Activated gamma-delta T cell treated with Interleukin-2 at 50 U/mL for 16 hours (primary cell): ENCODE measurements at places on chromosomes 6 and 20.

DNA sequence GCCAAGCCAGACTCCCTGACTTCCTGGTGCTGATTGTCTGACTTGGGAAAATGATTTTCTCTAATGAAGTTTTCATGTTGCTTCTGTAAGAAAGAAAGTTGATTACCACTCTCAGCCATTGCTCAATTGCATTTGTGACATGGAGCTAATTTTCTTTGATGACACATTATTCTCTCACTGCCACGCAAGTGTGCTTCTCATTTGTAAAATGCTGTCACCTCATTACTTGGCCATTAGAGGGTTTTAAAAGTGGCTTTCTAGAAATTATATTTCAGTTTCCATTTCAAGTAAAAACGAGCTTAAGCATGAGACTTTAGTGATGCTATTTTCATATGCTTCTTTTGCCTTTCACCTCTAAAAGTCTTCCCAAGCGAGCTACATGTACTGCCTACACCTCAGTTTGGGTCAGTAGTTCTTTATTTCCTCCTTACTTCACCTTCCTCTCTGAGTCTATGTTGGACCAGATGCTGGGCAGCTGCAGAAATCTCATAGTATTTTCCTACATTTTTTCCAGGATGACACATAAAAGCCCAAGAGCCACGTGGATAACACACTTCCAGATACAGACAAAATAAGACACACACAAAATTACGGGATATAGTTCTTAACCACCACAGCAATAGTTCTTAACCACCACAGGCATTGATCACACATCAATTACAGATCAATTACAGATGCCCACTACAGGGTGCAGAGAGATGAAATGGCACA is 6.3 kb upstream of the FAM210B start:
- no peak for DNase-seq

GRCh38 chr6:89282749-89283148 is 32.4 kb downstream of the GABRR2 start:
- DNase-seq: no peak

DNA sequence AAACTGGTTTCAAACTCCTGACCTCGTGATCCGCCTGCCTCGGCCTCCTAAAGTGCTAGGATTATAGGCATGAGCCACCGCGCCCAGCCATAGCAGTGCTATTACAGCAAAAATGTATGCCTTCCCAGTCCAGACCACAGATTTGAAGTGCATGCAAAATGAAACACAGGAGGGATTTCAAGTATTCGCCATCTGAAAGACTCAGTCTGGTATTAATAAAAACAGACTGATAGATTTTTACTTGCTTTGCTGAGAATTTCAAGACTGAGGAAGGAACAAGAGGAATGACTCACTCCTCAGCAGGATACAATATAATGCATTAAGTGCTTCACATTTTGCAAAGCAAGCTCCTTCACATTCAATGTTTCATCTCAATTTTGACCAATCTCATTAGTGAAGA is 134.9 kb downstream of the TMEM200A start:
- DNase-seq: no peak

DNA sequence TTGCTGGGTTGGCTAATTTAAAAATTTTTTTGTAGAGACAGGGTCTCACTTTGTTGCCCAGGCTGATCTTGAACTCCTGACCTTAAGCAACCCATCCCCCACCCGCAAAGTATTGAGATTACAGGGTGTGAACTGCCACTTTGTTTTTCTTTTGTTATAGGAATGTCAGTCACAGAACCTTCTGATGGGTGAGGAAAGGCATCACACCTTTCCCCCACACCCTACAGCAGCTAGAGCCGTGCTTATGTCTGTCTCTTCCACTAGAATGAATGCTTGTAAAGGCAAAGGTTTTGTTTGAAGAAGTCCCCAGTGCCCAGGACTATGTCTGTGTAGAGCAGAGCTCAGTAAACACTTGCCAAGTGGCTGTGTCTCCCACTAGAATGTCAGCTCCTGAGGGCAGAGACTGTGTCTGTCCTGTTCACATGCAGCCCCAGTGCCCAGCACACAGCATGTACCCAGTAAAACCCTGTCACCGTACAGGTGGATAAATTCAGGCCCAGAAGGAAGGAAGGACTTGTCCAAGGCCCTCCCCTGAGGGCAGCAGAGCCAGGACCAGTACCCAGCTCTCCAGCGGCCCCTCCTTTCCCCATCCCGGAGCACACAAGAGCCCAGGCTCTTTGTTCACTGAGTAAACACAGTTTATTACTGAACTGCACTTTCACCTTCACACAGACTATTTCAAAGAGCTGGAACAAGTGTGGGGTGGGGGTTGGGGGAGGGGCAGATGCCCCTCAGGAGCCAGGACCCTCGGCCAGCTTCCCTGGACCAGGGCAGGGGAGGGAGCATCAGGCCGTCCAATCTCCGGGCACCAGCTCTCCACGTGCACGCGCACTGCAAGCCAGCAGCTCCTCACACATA is 26.4 kb downstream of the COX4I2 start:
- DNase-seq: no peak
